Left colon (tissue), 2 donors: ENCODE measurements at places on chromosomes 7 and 10. TPM values are rescaled to one million over a fixed set of nuclear protein-coding genes. Genes with fewer than 3 reads are reported as not detected.

OPN1SW gene
- not detected for total RNA-seq

- no peak for DNase-seq
Measured at GRCh38 chr10:14247377-14248116, 83.2 kb downstream of the FRMD4A start.

GRCh38 chr10:51007781-51008180, 66.5 kb upstream of the PRKG1 start:
- DNase-seq: no peak

IL2RA gene
- 0.61 TPM for total RNA-seq

DNA sequence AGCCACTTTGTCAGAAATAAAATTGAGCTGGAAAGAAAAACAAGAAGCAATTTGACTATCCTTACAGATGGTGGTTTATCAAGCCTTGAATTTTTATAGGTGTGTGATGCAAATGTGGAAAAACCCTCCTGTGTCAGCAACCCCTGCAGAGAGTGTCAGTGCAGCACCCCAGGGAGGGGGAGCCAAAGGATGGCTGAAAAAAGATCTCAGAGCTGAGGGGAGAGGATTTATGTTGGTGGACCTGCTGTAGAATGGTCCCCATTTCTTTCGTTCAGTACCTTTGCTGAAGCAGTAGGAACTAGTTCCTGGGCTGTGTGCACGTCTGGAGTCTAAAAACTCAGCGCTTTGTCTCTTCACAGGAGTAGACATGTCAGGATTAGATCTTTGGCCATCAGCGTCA, 239.0 kb downstream of the PHTF2 start:
- no peak for DNase-seq

DNA sequence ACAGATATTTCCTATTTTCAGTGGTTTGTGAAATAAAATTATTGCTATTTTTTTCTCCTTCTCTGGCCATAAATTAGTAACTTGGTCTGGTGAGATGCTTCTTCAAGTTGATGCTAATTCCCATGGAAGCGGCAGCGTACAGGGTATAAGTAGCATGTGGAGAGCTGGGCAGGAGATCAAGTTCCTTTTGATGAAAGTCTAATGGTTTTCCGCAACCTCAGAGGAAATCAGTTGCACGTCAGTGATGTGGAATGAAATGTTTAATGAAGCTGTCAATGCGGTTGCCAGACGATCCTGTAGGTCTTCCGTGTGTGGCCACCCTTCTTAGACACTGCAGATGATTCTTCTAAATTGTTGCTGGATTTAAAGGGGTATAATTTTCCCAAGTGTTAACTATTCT, 236.4 kb upstream of the GRM3 start:
- DNase-seq: no peak

HOXA5 gene
- 13.0 TPM for total RNA-seq

- DNase-seq: no peak
Measured at GRCh38 chr7:127953423-127954356, 77.5 kb downstream of the LRRC4 start.
